ENCODE measurements at places on chromosomes 12 and 14. TPM values are rescaled to one million over a fixed set of nuclear protein-coding genes. Genes with fewer than 3 reads are reported as not detected.
A peak's percentile ranks its signal among the peaks of the same experiment; 100 is the strongest.

DNA sequence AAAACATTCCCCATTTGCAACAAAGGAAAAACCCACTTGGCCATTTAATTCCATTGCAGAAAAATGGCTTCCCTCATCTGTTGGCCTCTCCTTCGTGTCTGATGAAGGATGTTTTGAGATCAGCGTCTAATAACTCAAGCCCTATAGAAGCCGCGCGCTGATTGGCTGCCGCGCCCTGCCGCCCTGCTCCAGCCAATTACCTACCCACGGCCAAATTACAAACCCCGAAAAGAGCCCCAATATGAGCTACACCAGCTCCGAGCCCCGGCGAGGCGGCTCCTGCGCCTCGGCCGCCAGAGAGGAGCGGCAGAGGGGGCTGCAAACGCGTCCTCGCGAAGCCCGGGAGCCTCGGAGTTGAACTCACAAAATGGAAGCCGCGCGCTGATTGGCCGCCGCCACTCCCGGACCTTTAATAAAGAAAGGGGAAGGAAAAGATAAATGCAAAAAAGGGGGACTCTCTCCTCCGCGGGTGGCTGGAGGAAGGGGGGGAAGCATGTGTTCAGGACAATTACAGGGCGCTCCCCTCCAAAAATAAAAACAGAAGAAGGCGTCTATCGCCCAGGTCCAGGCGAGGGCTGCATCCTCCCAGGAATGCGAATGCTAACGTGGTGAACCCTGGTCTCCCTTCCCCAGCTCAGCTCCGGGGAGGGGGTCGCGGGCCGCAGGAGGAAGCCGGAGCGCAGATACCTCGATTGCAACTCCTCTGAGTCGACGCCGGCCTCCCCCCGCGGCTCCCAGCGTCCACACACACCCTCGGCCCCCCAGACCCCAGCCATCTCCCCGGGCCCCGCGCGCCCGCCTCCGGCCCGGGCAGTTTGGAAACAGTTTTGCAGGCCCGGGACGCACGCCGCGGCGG lies 738 bp upstream of the SETD1B start:
- DNase-seq, result peak; percentile 95

GRCh38 chr14:72332046-72332445 lies 399.8 kb downstream of the RGS6 start:
- no peak for DNase-seq

DNA sequence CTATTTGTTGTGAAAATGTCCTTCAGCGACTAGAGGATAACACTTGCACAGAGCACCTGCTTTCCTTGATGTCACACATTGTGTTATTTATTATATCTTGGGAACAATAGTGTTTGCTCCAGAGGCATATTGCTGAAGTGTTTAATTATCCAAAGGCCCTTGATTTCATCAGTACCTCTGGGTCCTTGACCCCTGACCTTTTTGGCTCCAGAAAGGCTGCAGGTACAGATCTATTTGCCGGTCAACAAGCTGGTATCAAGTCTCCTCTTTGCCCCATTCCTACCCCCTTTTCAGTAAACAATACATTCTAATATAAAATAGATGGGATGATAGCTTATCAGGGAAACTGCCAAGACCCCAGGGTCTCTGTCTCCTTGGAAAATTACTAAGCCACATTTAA lies 206.8 kb downstream of the DACT1 start:
- DNase-seq, result no peak

The ST8SIA1 gene
- total RNA-seq, result 0.84 TPM

The TXNRD1 gene
- 86.0 TPM for total RNA-seq

Data from activated naive CD4-positive, alpha-beta T cell treated with anti-CD3 and anti-CD28 coated beads for 36 hours (primary cell).